ENCODE measurements at places on chromosomes 2 and 18.
A peak's percentile ranks its signal among the peaks of the same experiment; 100 is the strongest.

DNA sequence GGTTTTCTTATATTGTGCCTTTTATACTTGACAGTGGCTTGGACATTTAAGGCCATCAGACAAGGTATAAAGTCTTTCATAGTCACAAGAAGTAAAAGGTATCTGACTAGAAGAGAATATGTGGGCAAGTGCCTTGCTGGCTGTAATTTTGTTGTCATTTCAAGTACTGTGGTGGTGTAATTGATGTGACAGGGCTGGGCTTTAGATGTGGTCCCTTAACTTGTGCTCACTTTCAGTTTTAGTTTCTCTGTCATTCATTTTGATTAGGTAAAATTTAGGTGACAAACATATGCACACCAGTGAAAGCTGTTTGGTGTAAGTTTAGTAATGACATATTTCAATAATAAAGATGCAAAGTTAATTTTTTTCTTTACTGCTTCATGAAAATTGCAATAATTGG, 31.2 kb upstream of the TBR1 start:
- DNase-seq = no peak

GRCh38 chr2:15177103-15177502, 384.0 kb downstream of the NBAS start:
- DNase-seq = peak; percentile 39

DNA sequence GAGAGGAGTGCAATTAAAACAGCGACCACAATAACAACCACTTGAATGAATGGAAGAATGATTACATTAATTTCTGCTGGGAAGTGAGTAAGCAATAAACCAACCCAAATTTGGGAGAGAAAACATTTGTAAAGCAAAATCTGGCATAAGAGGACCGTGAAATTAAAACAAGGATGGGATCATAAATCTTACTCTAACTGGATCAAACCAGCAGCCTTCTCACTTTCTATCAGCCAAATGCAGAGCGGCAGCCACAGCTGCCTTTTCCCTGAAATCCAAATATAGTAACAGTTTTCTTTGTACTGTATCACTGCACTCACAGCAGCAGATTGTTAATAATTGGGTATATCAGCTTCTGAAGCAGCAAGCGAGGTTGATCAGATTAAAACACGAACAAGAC, 245.2 kb upstream of the REG3G start:
- no peak for DNase-seq

DNA sequence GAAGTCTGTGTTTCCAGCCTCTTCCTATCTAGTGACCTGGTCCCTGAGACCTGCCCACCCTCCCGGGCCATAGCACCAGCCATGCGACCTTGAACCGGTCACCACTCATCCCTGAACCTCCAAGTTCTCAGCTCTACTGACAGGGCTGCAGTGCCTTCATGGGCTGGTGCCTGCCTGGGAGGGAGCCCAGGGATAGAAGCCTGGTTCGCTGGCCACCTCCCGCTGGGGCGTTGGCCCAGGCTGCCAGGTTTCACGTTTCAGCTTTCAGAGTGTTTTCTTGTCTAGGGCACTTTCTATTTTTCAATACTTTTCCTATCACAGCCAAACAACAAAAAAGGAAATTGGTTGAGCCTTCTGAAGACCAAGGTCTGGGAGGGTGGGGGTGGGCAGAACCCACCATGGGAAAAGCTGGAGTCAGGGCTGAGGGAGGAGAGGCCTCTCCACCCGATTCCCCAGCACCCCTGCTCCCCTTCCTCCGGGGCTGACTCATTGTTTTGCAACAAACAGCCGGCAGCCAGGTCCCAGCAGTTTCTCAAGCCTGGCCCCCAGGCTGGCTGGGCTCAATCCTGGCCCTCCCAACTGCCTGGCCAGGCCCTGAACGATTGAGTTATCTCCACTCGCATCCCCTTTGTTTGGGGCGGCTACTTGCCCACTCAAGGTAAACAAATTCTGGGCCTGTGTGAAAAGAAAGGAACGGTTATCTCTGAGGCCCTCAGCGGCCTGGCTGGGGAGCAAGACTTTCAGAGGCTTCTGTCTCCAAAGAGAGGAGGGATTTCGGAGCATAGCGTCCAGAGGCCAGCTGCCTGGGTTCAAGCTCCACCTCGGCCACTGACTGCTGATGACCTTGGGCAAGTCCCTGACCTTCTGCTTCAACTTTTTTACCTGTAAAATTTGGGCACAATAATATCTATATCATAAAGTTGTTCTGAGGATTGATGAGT, 47.5 kb downstream of the ZFP36L2 start:
- no peak for DNase-seq

GRCh38 chr2:156346731-156347130, 14.2 kb upstream of the NR4A2 start:
- DNase-seq = no peak

GRCh38 chr18:44599412-44599811, 81.3 kb upstream of the SETBP1 start:
- no peak for DNase-seq

Data from stimulated activated CD8-positive, alpha-beta memory T cell treated with anti-CD3 and anti-CD28 coated beads, Interleukin-7, amount 100 ng/mL, for 1 hour (primary cell).